Stimulated activated CD4-positive, alpha-beta T cell treated with anti-CD3 and anti-CD28 coated beads, Interleukin-1b, Interleukin-23, amount 100 ng/mL, for 48 hours (primary cell): ENCODE measurements at places on chromosomes 7 and 10.
A peak's percentile ranks its signal among the peaks of the same experiment; 100 is the strongest.

GRCh38 chr10:44517635-44518034, 132.7 kb upstream of the CXCL12 start:
- peak; percentile 2 for DNase-seq

- no peak for DNase-seq
Observed at GRCh38 chr10:100131571-100131970, 49.9 kb upstream of the CPN1 start.

- no peak for DNase-seq
Observed at GRCh38 chr10:132146941-132147915, 39.5 kb upstream of the DPYSL4 start.

DNA sequence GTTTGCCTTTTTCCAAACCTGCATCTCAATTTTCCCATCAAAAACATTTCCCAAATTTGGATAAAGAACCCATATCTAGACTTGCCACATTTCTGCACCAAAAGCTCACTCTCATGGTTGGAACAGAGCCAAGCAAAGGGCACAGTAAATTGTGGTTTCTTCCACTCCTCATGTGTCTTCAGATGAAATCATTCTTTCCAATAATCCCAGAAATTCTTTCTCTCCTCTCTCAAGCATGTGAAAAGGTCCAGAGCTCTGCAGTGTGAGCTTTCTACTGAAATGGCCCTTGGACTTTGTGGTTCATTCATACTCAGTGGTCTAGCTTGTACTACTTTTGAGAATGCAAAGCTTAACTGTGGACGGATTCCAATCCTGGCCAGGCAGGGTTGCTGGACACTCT, 19.8 kb downstream of the PRSS2 start:
- DNase-seq, result no peak

- no peak for DNase-seq
Observed at GRCh38 chr7:32335107-32335506, 155.1 kb downstream of the LSM5 start.

GRCh38 chr7:51543801-51544553, 227.4 kb upstream of the COBL start:
- DNase-seq, result no peak

- DNase-seq, result no peak
Observed at GRCh38 chr10:82288461-82288881, 413.5 kb downstream of the NRG3 start.

DNA sequence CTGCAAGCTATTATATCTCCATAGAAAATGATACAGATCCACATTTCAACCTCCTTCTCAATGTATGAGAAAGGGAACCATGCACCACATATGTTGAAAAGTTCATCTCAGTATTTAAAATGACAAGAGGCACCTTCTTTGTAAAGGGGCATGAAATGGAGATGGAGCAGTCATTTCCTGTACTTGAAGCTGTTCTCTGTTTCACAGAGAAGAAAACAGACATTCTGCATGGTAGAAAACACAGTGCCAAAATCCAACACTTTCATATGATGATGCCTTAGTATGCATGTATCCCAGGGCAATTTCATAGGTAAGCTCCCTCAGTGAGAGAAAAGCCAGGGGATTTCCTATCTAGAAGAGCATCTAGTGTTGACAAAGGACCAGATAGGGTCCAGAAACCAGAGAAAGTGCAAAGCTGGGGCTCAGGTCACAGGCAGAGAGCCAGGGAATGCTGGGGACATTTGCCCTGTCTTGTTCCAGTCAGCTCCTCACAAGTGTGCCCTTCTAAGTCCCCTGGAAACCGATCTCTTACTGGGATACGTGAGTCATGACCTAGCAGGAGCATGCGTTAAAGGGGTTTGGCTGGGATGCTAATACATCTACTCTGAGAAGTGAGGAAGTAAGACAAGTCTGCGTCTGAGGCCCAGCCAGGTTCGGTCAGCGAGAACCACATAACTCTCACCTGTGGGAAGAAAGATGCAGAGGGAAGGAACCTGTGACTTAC, 118.7 kb downstream of the ICA1 start:
- DNase-seq, result no peak

- no peak for DNase-seq
Observed at GRCh38 chr10:4522296-4523000, 303.6 kb upstream of the AKR1E2 start.

DNA sequence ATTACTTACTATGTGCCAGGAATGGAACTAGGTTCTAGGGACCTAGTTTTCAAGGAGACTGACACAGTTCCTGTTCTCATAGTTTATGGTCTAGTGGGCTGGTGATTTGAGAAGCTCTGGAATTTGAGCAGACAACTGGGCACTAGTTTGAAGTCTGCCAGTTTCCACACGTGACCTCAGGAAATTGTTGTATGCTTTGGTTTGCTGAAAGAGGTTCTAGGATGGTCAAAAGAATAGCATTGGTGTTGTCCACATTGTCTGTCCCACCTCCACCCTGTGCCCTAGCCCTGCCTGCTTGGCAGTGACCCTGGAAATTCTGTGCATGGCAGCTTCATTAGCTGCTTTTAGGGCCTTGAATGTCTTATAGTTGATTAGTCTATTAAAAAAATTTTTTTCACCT, 28.7 kb downstream of the GBF1 start:
- no peak for DNase-seq

- DNase-seq, result no peak
Observed at GRCh38 chr10:33776419-33777070, 442.1 kb upstream of the NRP1 start.

GRCh38 chr7:68364886-68365625, 1233.2 kb upstream of the AUTS2 start:
- no peak for DNase-seq

- DNase-seq, result no peak
Observed at GRCh38 chr10:2885288-2886278, 181.8 kb upstream of the PFKP start.

- no peak for DNase-seq
Observed at GRCh38 chr10:60123172-60123571, 216.8 kb upstream of the CCDC6 start.

DNA sequence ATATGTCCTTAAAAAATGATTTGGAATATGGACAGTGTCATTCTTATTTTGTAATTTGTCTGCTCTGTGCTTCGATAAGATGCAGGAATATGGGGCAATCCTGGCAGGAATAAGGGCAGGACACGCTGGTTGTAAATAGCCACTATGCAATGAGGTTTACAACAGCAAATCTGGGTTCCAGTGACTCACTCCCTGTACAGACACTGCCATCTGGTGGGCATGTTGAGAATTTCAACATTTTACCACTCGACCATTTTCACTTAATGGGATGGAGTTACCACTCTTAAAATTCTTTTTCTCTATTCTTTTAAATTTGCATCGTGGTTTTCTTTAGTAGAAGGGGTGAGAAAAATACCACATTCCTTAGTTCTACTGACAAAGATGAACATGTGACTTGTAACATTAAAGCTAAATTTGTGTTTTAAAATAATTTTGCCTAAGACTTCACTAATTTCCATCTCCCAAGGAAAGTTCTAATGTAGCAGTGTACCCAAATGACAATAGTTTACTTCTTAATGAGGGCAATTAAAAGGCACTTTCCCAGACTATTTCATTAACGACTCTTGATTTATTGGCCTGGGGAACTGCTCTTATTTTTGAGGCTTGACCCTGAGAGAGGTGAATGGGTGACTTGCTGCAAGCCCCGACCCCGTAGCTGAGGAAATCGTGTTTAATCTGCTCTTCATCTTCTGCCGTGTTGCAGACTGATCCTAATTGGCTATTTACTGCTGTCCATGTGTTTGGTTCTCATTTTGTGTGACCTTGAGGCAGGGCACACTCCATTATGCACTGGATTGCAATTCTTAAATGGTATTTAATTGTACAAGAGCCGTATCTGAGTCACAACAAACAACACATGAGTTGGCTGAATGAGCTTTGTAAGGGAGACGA, 173.6 kb upstream of the IMMP2L start:
- peak; percentile 25 for DNase-seq

- no peak for DNase-seq
Observed at GRCh38 chr7:107932805-107933204, 41.8 kb downstream of the DLD start.

DNA sequence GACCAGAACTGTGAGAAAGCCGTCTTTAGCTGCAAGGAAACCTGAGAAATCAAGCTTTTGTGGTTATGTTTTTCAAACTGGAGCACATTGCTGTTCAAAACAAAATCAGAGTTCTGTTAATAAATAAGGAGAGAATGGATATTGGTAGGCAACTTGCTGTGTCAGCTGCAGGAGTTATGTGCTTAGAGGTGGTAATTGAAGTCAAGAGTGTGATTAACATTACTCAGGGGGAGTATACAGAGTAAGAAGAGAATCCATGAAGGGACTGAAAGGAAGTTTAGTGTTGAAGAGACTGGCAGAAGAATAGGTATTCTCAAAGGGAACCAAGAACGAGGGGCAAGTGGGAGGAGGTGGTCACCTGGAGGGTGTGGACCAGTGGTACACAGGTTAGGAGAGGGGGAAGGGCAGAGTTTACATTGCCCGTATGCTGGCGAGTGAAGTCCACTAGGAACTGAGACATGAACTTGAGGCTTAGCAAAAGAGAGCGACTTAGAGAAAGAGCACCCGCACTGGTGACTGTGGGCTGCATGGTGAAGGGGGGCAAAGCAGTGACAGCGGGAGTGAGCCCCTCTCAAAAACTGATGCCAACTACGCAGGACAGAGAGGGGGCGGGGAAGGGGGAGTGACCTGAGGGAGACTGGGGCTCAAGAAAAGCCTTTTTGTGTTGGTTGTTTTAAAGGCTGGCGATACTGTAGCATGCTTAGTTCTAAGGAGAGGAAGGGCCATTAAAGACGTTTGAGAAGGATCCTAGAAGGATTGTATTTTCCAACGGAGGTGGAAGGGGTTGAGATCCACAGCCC, 80.0 kb downstream of the SDK1 start:
- no peak for DNase-seq

- DNase-seq, result no peak
Observed at GRCh38 chr7:106887421-106887820, 22.3 kb downstream of the PIK3CG start.

DNA sequence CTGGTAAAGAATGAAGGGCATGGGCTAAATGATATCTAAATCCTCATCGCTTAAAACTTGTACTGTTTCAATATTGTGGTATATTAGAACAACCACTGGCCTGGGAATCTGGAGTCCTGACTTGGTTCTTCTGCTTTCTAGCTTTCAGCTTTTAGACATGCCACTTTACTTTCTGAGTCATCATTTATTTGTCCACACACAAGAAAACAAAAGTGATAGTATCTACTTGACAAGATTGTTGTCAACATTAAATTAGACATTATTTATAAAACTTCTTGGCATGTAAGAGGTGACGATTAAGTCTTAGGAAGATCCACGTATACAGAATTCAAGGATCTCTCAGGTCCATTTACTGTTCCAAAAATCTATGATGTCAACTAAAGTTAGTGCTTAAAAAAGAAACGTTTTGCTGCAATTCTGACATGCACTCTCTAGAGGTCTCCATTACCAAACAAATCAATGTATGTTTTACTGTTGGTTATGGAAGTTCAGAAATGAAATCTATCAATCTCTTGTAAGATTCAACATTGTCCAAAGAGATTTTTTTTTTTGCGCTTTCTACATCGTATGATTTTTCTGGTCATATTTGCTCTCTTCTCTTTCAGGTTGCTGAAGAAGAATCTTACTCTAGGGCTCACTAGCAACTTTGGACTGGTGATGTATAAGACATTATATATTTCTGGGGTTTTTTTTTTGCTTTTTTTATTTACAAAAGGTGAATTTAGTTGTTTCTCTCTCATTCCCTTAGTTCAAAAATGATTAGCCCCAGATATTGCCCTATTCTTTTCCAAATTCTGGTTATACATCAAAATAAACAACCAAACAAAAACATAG, 53.6 kb upstream of the DYNC1I1 start:
- no peak for DNase-seq

- DNase-seq, result no peak
Observed at GRCh38 chr7:44998153-44998871, 1.7 kb upstream of the CCM2 start.

DNA sequence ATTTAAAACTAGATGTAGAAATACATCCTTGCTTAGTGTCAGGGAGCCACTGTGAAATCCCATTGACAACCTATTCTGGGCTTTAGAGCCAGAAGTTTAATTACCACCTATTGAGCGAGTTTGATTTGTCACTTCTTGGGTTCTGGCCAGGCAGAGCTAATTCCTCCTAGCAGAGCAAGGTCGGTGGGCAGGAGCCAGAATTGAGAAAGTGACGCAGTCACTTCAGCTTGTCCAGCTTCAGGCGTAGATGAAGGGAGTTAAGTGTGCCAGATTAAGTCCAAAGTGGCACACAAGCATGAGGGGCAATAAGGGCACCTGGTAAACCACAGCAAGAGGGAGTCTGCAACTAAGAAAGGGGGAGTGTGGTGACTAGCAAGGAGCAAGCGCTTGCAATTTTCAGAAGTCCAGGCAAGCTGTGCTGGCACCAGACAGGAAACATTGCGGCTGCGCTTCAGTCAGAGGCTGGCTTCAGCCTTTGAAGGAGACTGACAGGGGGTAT, 119.4 kb downstream of the ST7 start:
- DNase-seq, result no peak

DNA sequence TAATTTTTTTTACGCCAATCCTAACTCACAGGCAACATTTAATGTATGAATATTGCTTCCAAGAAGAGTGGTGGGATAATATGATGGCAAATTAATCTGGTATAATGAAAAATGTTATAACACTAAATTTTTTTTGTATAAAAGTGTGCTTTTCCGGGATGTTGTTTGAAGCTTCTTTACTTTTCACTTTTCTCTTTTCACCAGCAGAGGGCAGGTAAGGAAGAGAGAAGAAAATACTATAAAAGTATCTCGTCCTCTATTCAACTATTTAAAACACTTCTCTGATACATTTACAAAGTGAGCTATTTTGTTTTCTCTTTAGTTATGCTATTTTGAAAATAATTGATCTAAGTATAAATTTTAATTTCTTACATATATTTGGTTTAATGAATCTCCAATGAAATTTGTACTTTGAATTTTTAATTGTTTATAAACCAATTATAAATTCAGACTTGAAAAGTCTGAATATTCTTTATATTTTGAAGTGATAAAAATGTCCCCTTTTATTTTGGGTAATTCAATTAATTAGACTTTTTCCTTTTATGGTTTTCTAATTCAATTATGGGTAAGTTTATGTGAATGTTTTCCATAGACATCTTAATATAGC, 20.7 kb upstream of the CFTR start:
- no peak for DNase-seq

DNA sequence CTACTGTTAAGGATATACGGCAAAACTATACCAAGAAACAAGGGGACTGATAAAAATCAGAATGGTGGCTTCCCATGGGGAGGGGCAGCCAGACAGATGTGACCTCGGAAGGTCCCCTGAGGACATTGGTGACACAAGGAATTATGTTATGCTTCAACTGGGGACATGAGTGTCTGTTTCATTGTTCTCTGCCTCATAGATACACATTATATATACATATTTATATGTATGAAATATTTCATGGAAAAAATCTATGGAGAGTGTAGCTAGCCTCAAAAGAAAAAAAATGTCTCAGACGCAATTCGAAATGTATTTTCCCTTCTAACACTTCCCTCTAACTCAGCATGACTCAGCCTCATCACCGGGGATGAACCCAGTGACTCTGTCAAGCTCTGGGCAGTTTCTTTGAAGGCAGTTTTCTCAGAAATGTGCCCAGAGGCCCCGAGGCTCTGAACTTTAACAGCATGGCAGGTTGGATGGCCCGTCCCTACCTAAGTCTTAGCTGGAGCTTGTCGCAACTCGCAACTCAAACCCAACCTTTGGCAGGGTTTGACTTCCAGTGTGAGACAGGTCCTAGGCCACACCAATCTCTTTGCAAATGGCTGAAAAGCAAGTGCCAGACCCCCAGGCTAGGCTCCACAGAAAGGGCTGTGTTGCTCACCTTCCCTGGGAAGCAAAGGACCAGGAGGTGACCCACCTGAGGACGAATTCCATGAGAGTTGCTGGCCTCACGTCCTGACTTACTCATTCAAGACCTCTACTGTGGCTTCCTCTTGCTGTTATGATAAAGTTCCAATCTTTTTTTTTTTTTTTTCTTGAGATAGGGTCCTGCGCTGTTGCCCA, 86.9 kb downstream of the CARD11 start:
- DNase-seq, result peak; percentile 70
